SW480 (cell line): ENCODE measurements at places on chromosomes 7 and 10.

GRCh38 chr7:110994028-110994967, 96.6 kb upstream of the LRRN3 start:
- no peak for DNase-seq

GRCh38 chr10:51156926-51157325, 82.6 kb downstream of the PRKG1 start:
- DNase-seq, result no peak

DNA sequence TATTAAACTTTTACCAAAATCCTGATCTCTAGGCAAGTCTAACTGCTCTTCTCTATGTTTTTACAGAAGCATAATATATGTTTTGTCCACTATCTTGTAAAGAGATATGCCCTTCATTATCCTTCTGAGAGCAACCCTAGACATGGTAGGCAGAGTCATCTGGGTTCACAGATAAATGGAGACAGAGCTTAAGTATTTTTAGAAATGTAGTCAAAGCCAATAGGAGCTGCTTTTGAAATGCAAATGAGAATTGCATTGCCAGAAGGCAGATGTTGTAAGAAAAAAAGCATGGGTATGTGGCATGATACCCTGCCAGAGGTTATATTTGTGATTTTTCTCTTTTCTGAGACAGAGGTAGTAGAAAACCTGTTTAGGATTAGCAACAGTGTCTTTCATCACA, 964.8 kb downstream of the SORCS3 start:
- DNase-seq, result no peak

GRCh38 chr7:100483090-100483721, 521 bp upstream of the NYAP1 start:
- peak; percentile 58 for DNase-seq

- DNase-seq, result no peak
These were observed 462.3 kb downstream of the PHTF2 start for GRCh38 chr7:78260826-78261225.

- DNase-seq, result no peak
These were observed 13.9 kb downstream of the VCL start for GRCh38 chr10:74011770-74012169.

DNA sequence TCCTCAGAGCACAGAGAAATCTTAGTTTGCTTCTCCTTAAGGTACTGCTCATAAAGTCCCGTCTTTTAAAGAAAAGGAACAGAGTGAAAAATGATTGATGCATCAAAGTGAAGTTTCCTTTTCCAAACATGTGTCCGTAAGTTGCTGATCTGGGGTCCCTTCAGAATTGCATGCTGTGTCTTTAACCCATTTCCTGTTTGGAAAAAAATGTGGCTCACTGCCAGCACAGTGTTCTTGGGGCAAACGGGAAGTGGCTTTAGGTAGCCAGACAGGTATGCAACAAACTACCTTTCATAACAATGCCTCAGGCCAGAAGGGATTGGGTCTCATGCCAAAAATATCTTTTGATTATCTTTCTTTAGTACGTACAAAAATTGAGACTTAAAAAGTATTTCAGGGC, 50.9 kb downstream of the TFAM start:
- DNase-seq, result peak; percentile 70

DNA sequence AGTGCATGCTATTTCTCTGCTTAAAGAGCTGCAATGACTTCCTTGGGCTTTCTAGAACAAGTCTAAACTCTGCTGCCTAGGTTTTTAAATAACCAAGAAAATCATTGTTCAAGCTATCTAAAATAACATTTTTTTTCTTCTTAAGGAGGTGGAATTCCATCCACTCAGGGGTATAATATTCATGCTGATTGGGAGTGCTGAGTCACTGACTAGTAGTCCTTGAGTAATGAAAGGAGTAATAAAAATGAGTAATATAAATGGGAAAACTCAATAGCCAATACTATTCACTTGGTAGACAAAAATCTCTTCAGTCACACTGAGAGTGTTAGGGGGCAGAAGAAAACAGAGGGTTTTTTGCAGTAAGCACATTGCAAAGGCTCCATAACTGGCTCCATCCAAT, 72.0 kb downstream of the GFRA1 start:
- no peak for DNase-seq

DNA sequence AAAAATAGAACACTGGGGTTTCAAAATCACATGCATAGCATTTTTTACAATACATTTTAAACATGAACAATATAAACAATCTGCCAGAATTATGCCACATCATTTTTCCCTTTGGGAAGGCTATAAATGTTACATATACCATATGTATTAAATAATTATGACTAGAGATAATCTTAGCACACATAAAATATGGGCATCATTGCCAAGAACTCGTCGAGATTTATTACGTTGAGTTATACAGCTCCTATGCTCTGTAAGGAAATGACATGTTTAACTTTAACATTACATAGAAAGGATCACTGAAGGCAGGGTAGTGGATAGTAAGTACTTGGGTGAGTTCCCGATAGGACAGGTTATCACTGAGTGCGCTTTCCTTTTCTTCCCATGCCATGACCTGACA, 267.8 kb downstream of the PARD3 start:
- no peak for DNase-seq

- DNase-seq, result no peak
These were observed 59.8 kb upstream of the SMNDC1 start for GRCh38 chr10:110364531-110364937.
